Activated naive CD4-positive, alpha-beta T cell treated with Interleukin-2 at 50 U/mL for 16 hours (primary cell): ENCODE measurements at places on chromosomes 5 and 9.

DNA sequence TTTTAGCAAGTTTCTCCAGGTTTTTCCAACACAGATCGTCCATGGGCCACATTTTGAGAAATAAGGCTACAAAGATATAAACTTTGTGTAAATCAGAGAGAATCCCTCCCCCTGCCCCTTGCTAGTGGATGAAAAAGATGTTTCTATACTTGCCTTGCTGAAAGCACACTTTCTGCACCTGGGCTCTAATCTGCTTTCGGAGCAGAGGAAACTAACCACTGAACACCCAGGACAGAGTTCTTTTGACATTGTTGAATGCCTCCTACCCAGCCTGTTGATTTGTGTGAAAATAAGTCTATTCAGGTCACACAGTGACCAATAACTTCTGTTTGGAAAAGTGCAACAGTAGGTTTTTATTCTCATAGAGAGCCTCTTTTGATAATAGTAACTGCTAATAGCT is 7.5 kb downstream of the ADRB2 start:
- no peak for DNase-seq

DNA sequence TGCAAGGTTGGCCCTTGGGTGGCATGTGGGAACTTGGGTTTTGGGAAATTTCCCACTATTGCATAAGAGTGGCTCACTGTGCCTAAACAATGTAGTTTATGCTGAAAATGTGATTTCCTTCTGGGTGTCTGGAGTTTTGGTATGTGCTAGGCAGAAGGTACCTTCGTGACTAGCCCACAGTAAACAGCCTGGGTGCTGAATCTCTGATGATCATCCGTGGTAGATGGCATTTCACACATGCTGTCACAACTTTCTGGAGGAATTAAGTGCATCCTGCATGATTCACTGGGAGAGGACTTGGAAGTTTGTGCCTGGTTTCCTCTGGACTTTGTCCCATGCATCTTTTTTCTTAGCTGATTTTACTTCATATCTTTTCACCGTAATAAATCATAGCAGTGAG is 64.5 kb downstream of the LNPEP start:
- DNase-seq, result no peak

DNA sequence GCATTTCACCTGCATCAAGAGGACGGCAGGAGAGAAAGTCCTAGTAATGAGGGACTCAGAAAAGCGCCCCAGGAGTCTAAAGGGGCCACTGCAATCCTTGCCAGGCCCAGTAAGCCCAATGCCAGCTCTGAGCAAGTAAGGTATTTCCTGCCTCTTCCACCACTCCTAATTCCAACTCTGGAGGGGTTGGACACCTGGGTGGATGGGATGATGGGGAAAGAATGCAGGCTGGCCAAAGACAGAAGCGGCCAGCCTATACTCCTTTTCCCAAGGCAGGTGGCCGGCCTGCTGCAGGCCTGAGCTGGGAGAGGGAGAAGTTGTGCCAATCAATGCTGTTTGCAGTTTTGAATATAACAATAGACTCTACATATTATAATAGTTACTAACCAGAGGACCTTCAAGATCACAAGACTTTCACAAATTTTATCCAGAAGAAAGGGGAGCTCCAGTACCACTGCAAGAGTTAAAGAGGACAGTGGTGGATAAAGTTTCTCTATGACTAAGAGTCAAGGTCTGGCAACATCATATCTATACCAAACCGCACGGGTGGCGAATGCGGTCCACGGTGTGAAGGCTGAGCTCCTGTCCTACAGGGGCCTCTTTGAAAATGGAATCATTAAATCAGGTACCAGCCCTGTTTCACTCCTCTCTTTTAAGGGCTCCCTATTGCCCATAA is 115.0 kb upstream of the TBC1D2 start:
- no peak for DNase-seq

DNA sequence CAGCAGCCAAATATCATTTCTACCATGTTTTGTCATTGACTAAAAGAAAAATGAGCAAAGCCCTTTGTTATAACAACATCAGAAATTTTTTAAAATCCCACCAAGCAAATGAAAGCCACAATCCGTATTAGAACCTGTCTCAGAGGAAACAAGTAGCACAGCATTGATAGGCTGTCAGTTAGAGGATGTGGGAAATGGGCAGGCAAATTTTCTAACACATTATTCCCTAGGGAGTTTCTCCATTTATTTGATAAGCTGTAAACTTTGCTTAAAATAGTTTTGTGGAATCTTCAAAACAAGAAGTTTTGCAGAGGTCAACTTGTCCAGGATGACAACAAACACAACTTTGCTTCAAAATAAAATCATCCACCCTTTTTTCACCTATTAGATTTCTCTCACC is 53.6 kb upstream of the APC start:
- no peak for DNase-seq
